ENCODE measurements at places on chromosomes 3 and 15.

GRCh38 chr3:129583289-129583688 is 23.2 kb downstream of the PLXND1 start:
- DNase-seq = no peak

DNA sequence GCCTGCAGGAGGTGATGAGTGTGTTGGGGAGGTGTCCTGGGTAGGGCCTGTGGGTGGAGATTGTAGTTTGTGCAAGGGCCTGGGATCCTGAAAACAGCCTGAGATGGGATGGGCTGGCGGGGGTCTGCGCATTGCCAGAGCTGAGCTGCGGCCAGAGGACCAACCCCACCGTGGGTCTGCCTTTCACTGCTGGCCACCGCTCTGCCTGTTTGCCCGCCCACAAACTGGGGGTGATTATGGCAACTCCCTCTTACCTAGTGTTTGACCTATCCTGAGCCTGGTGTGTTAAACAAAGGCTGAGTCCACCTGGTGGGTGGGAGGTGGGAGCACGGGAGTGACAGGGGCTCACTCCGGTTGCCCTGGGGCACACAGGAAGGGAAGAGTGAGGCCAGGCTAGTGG is 9.8 kb downstream of the ABTB1 start:
- no peak for DNase-seq

- DNase-seq = no peak
These were observed 39.8 kb downstream of the CD200R1L start for GRCh38 chr3:112806903-112807302.

- DNase-seq = no peak
These were observed 9.7 kb downstream of the LIPC start for GRCh38 chr15:58441376-58442070.

DNA sequence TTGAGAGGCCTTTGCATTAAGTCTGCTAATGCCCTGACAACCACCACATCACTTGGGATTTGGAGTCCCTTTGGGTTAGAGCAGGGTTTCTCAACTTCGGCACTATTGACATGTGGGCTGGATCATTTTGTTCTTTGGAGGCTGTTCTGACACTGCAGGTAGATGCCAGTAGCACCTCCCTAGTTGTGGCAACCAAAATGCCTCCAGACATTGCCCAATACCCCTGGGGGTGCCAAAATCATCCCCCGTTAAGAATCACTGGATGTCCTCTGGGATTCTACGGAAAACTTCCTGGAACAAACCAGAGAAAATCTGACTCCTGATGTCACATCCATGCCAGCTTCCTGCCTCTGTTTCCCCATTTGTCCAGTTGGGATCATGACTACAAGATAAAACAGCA is 37.2 kb upstream of the BLM start:
- no peak for DNase-seq

DNA sequence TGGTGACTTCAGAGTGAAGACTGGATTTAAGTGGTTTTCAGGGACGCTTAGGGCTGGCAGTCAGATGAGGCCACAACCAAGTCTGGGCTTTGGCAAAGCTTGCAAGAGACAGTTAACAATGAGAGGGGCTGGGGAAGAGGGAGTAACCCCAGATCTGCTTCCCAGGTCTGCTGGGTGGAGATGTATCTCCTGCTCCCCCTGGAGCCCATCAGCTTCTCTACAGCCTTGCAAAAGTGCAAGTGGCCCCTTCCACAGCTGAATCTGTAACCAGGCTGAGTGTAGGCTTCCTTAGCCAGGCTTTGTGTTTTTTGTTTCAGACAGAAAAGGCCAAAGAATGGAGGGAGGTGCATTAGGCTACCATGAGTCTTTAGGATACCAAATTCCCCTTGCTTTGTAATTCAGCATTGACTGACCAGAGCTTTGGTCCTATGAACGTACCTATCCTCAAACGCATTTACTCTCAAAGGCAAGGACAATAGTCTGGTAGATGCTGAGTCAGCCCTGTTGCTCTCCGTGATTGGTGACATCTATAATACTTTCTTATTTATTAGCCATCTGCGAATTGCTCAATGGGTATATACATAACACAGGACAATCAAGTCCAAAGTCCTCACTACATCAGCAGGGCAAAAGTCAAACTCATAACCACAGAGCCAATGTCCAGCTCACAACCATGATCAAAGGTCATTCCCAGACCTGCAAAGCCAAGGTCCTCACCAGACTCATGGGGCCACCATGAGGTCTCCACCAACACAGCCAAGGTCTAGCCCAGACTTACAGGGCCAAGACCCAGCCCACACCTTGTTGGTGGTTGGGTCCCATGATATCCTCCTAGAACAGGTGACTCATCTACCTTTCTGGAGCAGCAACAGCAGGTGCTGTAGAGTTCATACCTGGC is 17.1 kb downstream of the CCDC13 start:
- DNase-seq = no peak

DNA sequence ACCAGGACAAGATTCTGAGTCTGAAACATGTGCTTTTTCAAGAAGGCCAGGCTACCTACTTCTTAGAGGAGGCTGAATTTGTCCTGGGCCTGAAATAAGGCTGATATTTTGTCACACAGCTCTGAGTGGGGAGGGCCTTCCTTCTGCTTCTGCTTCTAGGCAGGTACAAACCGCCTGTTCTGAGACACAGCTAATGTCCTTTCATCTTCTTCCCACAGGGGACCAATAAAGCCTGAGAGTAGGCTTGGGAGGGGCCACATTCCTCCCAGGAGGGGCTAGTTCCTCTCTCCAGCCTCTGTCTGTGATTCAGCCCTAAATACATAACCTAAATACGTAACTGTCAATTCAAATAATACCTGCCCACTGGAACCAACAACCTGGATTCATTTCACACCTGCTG is 34.8 kb downstream of the CRYGS start:
- DNase-seq = no peak

DNA sequence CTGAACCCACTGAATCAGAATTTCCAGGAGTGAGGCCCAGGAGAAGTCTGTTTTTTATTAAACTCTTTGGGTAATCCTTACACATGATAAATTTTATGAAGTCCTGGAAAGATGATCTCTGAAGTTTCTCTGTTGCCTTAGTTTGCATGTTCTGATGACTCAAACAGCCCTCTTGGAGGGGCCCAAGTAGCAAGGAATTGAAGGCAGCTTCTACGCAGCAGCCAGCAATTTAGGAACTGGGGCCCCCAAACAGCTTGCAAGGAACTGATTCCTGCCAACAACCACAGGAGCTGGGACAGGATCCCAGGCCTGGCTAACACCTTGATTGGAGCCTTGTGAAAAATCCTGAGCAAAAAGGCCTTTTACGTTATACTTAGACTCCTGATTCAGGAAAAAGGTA is 5.4 kb upstream of the ACP3 start:
- DNase-seq = no peak

GRCh38 chr3:66989860-66990696 is 8.0 kb upstream of the KBTBD8 start:
- no peak for DNase-seq

DNA sequence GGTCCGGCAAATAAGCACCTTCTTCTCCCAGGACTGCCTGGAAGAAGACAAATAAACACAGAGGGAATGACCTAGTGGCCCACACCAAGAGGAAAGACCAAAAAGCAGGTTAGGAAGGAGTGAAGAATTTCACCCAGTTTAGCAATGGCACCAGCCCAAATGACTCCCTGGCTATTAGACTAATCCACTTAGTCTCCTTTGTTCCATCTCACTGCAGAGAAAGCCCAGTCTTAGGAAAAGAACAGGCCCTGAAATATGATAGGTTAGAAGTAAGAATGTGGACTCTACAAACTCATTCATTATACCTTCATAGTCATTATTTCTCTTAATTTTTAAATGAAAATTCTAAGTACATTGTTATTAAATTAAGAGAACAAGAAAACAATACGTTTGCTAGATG is 23.2 kb downstream of the SERPINI2 start:
- DNase-seq = no peak

DNA sequence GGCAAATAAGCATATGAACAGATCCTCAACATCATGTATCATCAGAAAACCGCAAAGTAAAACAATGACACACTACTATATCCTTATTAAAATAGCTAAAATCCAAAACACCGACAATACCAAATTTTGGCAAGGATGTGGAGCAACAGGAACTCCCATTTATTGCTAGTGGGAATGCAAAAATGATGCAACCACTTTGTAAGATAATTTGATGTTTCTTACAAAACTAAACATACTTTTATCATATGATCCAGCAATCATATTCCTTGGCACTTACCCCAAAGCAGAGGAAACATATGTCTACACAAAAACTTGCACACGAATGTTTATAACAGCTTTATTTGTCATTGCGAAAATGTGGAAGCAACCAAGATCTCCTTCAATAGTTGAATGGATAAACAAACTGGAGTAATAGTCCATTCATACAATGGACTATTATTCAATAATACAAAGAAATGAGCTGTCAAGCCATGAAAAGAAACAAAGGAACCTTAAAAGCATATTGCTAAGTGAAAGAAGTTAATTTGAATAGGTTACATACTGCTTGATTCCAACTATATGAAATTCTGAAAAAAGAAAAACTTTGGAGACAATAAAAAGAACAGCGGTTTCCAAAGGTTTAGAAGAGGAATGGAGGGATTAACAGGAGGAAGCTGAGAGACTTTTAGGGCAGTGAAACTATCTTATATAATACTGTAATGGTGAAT is 172.0 kb downstream of the VPS13C start:
- no peak for DNase-seq

- DNase-seq = no peak
These were observed 14.6 kb upstream of the ELP6 start for GRCh38 chr3:47527952-47528725.

DNA sequence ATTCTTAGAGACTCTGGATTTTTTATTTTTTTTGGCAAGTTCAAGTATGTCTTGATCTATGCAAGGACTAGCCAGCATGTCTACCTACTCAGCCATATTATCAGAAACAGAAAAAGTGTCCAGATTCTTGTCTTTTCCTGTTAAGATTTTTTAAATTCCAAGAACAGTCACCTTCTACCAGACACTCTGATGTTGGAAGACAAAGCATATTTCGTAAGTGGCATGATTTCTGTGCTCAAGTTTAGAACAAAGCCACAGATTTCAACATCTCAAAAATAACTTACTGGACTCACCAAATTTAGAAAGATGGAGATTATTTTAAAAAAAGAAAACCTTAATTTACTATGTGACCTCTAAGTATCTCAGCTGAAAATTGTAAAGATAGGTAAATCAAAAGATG is 61.9 kb downstream of the GOLGA6L7 start:
- no peak for DNase-seq

- DNase-seq = no peak
These were observed 8.1 kb downstream of the RAD18 start for GRCh38 chr3:8954938-8955763.

DNA sequence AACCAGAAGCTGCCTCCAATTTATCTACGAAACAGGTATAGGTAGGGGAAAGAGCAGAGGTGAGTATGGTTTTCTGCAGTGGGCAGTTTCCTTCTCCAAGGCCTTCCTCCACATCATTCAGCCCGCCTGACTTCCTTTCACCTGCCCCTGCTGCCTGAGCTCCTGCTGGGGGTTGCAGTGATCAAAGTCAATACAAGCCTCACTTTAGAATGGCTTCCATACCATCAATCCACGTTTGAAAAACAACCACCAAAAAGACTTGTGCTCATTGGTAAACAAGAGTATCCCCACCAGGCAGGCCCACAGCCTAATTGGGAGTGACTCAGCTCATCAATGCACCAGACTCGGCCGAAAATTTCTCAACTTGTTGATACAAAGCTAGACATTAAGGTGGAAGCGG is 159.9 kb downstream of the MAGI1 start:
- DNase-seq = no peak

Measured in stimulated activated CD8-positive, alpha-beta memory T cell treated with anti-CD3 and anti-CD28 coated beads, Interleukin-2, amount 100 ng/mL, for 48 hours (primary cell).